ENCODE measurements at places on chromosomes 7 and 10. TPM values are rescaled to one million over a fixed set of nuclear protein-coding genes. Genes with fewer than 3 reads are reported as not detected.

CAMK1D gene
- 11.1 TPM for polyA plus RNA-seq

RHOBTB1 gene
- polyA plus RNA-seq: 77.9 TPM

RBP3 gene
- polyA plus RNA-seq: 0.07 TPM

PNLIPRP3 gene
- polyA plus RNA-seq: not detected

MUC12 gene
- polyA plus RNA-seq: not detected

GDF2 gene
- polyA plus RNA-seq: not detected

FAM25C gene
- polyA plus RNA-seq: not detected

- DNase-seq: no peak
Measured at GRCh38 chr7:92769844-92770243, 66.5 kb downstream of the CDK6 start.

GRCh38 chr10:34746094-34746493 is 69.0 kb downstream of the PARD3 start:
- DNase-seq: no peak

DNA sequence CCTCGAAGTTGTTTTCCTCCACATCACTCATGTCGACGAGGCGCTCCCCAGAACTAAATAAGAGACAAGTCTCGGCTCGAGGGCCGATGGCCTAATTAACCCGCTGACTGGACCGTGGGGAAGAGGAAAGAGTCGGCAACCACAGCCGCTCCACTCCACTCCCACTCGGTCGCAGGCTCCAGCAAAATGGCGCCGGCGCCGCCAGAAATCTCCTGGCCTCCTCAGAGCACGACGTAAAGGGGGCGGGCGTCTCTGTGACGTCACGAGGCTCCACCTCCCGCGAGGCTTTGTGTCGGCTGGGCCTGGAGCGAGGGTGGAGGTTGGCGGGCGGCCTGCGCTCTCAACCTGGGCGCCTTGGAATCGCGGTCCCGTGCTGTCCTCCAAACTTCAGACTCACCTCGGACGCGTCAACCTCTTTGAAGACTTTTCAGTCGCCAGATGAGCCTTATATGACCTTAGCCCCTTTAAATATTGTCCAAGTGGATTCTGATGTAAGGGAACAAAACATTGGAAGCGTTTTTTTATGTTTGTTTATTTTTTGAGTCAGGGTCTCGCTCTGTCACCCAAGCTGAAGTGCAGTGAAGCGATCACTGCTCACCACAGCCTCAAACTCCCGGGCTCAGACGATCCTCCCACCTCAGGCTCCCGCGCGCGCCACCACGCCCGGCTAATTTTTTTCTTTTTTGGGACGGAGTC is at the start of gene TRA2A:
Gene TRA2A, minus strand, starts transcription at position 188 of the 696 bp plus-strand sequence. Its CDS starts 157 bp downstream, at position 31.
- DNase-seq: peak; percentile 95

DNA sequence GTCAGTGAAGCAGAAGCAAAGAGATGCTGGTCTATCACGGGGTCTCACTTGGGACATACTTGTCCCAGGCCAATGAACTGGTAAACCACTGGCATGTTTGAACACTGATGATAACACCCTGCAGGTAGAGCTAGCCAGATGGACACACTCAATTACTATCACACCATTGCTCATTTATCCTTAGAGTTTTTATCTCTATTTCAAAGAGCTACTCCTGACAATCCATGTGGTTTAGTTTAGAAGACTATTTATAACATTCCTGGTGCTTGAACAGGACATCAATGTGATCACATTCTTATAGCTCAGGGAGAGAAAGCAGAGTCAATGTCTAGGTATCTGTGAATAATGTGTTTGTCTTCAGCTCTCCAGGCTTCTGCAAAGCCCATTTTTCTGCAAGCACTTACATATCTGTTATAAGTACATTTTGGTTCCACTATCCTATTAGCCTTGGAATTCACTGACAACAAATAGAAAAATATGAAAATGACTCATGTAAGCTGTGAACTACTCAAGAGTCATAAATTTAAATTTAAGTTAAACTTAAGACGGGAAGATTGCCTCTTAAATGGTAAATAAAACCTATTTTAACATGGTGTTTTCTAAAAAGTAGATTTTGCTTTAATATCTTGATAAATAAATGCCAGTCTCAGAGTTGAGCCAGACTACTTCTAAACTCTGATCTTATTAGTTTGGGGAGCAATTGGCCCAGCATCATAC is 106.7 kb upstream of the MBL2 start:
- no peak for DNase-seq

DNA sequence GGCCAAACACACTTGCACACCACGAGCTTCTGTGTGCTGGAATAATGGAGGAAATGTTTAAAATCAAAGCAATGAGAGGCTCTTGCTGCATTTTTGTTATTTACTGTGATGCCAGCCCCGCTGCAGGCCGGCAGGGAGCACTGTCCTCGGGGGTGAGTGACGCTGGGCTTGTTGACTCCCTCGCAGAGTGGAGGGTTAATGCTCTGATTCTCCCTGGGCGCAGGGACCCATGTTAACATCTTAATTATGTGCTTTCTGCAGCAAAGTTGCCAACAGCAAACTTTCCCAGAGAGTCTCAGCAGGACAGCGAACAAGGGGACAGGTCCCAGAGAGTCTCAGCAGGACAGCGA is 22.9 kb downstream of the SCART1 start:
- DNase-seq: no peak

- DNase-seq: no peak
Measured at GRCh38 chr7:131476740-131477139, 79.7 kb downstream of the PODXL start.

DNA sequence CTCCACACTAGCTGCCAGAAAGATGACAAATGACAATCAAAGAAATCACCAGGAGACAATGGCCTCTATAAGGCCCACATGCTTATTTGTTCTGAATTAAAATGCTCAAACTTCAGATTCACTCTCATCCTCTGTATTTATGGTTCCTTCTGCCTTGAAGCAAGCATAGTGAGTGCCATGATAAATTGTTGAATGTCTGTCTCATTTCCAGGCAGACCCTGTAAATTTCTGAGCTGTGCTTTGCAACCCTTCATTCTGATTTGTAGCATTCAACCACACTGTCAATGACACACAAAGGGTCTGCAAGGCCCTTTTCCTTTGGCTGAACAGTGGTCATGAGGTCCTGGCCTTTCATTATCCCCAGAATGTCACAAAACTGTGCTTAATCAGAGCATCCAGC is 506.6 kb upstream of the GHITM start:
- DNase-seq: no peak

DNA sequence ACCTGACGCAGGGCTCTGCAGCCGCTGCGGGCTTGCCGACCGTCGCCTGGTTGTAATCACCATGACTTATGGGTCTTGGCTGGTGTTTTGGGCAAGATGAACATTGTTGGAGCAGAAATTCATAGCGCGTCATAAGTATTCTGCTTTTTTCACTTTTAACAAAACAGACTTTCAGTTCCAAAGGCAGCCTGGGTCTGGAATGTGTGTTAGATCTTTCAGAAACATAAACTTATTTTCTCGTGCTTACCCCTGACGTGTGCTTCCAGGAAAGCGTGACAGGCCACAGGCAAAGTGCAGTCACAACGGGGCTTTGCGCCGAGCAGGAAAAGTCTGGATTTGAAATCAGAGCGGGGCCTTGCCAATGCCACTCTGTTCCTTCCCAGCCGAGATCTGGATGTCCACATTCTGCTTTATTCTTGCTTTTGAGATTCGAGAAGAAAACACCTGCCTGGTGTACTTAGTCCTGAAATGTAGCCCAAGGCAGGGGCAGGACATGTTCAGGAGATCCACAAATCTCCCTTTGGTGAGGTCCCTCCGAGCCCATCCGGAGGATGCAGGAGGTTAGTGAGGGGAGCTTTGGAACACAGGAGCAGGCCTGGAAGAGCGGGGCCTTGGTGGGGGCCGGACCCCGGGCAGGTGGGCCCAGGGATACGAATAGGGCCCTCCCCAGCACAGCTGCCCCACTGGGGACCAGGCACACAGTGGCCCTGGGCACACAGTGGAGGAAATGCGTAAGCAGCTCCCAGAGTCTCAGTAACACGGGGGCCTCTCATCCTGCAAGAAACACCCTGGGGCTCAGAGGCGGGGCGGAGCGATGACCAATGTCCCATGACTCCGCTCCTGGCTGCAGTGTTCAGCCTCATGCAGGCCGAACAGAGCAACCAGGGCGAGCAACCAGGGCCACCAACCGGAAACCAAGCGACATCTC is 49.5 kb upstream of the EBF3 start:
- no peak for DNase-seq

DNA sequence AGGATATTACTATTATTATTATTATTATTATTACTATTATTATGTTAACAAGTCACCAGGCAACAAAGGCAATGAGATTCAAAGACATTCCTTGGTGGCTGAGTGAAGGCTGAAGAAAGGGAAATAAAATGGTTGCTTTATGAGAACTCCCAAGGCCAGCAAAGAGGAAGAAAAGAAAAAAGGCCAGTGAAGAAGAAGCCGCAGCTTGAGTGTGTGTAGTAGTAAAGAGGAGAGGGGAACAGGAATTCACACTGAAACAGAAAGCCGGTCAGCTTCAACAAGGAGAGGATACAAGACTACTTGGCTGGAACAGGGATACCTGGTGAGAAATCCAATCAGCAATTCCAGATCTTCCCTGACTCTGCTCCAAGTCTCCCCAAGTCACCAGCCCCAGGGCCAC is 42.4 kb downstream of the PLXNA4 start:
- no peak for DNase-seq

DNA sequence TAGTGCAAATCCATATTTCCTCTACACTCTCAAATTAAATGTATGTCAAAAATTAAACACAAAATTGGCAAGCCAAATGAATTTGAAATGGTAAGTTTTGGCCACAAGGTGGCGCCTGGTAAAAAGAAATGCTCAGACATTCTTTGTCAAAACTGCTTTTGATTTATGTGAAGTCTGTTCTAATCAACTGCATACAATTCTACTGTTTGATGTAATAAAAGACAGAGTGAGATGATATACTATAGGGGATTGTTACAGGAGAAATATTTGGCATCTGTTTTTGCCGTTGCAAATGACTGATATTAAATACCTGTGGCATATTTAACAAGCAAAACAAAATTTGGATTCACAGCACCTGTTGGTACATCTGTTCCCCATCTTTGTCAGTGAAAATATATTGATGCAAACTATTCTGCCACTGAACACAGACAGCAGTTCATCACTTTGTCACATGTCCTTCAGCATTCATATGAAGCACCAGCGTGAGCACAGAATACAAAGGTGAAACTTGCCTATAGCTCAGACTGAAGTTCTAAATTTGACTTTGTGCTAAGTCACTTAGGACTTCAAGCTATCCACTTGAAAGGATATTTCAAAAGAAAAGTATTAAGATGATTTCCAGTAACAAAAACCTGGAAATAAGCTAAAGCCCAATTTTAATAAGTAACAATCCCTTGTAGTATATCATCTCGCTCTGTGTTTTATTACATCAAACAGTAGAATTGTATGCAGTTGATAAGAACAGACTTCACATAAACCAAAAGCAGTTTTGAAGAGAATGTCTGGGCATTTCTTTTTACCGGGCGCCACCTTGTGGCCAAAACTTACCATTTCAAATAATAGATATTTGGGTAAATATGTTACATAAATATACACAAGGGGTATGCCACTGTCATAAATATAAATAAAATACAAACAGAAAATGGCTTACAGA is 10.2 kb upstream of the CH25H start:
- no peak for DNase-seq

GRCh38 chr7:123719197-123719721 is 29.5 kb downstream of the WASL start:
- DNase-seq: no peak

DNA sequence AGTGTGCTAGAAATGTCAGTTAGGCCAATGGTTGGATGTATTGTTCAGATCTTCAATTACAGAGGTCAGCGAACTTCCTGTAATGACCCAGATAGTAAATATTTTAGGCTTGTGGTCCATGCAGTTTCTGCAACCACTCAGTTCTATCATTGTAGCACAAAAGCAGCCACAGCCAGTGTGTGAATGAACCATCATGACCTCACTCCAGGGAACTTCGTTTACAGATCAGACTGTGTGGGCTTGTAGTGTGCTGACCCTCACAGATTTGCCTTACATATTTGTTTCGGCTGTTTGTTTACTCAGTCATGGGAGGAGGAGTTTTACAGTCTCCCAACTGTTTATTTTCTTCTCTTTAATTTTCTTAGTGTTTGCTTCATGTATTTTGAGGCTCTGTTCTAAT is 55.4 kb downstream of the LANCL2 start:
- no peak for DNase-seq

- DNase-seq: no peak
Measured at GRCh38 chr10:114172216-114172615, 1.8 kb downstream of the CCDC186 start.

- DNase-seq: no peak
Measured at GRCh38 chr7:80678707-80679106, 40.3 kb downstream of the CD36 start.

GRCh38 chr10:76302481-76302880 is 871.1 kb downstream of the LRMDA start:
- no peak for DNase-seq

DNA sequence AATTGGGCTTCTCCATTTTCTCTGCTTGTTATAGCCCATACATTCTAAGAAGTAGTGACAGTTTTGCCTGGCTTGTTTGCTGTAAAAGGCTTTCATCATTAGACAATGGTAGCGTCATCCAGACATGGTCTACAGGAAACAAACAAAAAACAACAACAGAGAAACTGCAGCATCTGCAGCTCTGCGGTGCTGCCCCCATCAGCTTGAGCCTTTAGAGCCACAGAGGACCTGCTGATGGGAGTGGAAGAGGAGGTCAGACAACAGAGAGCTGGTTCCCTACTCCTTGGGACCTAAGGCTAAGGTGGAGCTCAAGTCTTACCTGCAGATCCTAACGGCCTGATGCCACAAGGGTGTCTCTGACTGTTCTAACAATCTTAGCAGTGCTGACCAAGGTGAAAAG is 3.1 kb downstream of the INA start:
- no peak for DNase-seq

Data from right renal pelvis (tissue), 4 donors.